ENCODE measurements at places on chromosomes 6 and 20.
A peak's percentile ranks its signal among the peaks of the same experiment; 100 is the strongest.

DNA sequence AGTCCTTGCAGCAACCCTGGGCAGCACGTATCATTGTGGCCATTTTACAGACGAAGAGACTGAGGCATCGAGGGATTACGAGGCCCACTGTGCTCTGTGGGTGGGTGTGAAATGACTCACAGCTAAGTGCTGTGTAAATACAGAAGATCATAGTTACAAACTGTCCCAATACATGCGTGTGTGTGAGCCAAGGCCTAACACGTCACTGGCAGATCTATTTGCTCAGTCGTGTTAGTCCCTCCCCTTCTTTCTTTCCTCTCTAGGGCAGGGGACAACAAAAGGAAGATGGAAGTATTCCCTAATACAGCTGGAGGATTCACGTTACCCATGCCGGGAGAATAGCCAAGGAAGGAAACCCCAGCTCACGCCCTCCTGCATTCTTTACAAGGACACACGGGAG lies 175.9 kb downstream of the CDC5L start:
- peak; percentile 52 for DNase-seq

- DNase-seq: no peak
These were observed 47.0 kb downstream of the BCAS1 start for GRCh38 chr20:54023406-54023805.

DNA sequence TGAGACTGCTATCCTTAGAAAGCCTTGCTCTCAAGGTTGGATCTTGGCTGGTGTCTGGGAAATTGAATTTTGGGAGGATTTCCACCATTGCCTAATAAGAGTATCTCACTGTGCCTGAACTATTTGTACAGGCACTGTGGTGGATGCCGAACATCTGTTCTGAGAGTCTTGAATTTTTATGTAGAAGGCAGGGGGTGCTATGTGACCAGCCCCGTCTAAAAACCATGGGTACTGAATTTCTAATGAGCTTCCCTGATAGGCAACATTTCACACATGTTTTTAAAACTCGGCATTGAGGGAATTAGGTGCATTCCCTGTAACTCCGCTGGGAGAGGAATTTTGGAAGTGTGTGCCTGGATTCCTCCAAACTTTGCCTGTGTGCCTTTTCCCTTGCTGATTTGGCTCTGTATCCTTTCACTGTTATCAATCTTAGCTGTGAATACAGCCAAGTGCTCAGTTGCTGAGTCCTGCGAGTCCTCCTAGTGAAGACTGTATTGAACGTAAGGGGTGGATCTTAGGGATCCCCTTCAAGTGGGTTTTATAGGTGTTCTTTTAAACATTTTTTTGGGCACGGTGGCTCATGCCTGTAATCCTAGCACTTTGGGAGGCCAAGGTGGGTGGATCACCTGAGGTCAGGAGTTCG lies 27.6 kb upstream of the SCAF8 start:
- DNase-seq: peak; percentile 20

DNA sequence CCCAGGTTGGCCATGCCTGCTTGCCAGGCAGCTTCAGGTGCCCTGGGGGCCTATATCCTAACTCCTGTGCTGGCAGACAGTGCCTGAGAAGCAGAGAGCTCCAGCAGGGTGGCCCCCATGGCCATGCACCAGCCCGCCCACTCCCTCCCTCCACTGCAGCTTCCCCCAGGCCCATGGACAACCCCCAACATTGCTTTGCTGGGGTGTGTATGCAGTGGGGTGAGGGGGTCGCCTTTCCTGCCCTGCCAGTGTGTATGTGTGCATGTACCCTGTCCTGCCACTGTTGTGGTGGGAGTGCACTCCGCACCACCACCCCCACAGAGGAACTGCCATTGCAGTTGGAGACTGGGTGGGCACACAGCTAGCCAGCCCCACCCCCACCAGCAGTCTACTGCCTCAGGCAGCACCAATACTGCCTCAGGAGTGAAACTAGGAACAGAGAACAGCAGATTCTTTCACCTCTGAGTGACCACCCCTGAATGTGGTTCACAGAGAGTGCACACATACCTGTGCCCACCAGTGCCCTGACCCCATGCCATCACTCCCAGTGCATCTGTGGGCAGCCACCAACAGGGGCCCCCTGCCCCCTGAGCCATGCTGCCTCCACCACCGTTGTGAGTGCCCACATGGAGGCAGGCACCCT lies 151.1 kb downstream of the LRRC1 start:
- no peak for DNase-seq

DNA sequence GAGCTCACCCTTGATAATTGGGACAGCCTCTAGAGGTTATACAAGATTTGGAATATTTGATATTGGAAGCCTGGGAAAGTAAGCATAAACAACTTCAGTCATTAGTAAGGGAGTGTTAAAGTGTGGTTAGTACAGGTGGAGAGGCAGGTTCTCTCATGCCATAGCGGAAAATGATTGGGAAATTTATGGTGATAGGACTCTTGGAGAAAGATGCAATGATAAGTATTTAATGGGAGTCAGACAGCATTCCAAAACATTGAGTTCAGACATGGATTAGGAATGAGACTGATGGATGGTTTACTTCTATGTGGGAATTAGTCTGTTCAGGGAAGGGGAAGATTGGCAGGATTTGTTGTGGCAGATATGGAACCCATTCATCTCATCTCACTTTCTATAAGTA lies 152.7 kb downstream of the MCHR2 start:
- DNase-seq: no peak
